Fibroblast of skin of right biceps (primary cell): ENCODE measurements at places on chromosomes 5 and 9.

DNA sequence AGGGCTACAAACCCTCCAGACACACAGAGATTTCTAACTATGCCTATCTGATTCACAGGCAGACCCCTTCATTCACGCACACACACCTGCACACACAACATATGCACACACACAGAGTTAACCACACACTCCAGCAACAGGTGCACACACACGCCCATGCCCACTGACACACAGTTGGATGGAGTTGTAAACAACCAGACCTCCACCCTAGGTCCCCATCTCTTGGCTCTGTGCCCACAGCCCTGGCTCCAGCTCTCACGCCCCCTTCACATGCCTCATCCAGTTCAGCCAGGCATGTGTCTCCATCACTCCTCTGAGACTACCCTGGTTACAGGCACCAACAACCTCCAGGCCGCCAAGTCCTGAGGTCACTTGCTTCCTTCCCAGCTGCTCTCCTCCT is 61.1 kb downstream of the PSD2 start:
- no peak for DNase-seq

DNA sequence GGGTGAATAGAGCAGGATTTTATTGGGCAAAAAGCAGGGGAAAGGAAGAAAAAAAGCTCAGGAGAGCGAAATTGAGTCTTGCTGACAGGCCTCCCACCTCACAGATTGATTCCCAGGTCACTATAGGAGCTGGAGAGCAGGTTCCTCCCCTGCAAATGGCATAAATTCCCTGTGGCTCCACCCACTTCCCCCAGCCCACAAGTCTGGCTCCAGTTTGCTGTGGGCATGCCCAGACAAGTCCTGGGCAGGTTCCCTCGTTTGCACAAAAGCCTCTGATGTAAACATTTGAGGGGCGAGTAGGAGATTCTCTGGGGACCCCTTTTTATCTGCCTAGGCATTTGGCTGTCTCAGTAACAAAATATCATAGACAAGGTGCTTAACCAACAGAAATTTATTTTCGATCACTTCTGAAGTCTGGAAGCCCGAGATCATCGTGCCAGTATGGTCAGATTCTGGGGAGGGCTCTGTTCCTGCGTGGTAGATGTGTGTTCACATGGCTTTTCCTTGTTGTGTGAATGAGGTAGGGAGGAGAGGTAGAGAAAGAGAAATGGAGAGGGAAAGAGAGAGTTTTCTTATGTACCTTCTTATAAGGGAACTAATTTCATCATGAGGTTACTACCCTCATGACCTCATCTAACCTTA is 614.5 kb downstream of the MAT2B start:
- DNase-seq, result peak; percentile 29

DNA sequence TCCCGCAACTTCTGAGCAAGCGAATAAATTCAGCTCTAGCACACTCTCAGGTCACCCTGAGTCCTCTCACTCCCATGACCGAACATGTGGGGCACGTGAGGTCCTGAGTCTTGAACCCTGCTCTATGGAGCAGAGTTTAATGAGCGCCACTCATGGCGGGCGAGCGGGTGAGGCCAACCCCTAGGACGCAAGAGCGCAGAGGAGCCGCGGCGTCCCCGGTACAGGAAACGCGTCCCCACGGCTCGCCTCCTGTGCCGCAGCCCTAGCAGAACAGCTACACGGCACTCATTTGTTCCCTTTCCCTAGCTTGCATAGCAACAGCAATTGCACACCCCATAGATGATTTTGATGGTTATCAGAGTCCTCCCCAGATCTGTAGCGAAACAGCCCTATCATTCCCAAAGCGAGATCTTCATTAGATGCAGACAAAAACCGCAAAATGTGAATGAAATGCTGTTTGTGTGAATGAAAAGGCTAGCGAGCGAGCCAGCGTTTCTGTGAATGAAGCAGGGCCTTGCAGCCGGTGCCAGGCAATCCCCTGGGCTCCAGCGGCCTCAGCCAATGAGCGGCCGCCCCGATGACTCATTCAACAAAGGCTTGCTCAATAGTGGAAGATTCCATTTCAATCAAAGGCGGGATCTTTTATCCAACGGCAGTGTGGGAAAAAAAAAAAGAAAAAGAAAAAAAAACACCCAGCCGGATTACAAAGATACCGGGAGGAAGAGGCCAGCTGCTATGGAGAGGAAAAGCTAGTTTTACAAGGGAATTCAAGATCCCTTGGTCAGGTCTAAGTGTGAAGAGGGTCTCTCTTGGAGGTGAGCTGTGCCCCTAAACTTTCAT is 1.5 kb upstream of the SHC3 start:
- peak; percentile 98 for DNase-seq

- no peak for DNase-seq
These were observed 70.5 kb downstream of the IRX2 start for GRCh38 chr5:2680979-2681378.

GRCh38 chr9:15304632-15305031 is 2.4 kb downstream of the TTC39B start:
- DNase-seq, result no peak

- DNase-seq, result peak; percentile 70
These were observed 613.0 kb upstream of the WWC1 start for GRCh38 chr5:167678481-167678880.

DNA sequence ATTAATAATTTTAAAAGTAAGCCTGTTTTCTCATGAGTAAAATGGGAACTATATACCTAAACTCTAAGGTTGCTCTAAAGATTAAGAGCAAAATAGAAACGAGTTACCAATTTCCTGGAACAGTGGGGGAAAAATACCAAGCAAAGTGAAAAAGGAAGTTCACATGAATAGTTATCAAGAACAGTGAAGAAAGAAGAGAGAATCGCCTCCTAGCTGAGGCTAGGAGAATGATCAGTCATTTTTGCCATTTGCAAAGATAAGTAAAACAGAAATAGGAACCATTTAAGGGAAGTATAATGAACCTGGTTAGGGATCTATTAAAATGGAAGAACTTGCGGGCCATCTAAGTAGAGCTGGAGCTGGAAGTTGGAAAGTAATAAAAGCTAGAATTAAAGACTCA is 50.7 kb downstream of the P4HA2 start:
- DNase-seq, result peak; percentile 7

DNA sequence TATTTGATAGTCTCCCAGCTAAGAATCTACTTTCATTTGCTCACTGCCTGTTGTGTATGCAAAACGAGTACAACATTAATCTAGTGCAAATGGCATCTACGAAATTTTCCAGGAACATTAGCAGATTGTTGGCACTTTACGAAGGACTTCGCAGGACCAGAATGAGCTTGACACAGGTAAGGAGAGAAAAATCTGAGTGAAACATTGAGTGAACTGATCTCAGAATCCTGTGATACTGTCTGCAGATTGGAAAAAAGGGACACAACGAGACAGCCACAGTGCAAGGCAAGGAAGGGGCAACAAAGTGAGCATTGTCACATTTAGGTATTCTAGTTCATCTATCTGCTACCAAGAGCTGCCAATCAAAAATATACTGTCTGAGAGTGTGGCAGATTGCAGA is 350.5 kb downstream of the ZNF608 start:
- no peak for DNase-seq

DNA sequence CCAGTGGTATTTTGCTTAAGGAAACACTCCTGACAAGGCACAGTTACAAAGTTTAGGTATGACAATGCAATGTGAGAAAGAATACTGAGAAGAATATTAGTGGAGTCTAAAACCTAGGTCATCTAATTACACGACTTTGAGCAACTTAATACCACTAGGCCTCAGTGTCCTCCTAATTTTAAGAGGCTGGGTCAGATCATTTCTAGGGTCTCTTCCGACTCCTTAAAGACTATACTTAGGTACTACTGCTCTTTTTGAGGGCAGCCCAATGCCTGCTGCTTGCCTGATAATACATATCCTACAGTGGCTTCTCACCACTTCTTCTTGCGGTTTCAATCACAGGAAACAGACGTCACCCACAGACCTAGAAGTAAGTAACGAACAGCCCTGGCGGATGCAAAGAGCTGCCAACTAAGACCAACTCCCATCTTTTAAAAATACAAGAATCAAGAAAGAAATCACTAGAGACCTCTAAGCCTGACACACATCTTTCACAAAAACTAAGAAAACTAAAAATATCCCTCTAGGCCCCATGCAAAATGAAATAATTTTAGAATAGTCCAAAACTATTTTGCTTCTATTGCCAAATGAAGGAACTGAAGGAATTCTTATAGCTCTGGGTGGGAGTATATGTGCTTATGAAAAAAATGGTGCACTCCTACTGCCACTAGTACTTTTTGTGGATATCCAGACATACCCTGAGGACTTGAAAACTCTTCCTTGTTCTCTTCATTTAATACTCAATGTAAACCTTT is 13.1 kb downstream of the DIAPH1 start:
- peak; percentile 49 for DNase-seq

GRCh38 chr9:3585606-3586005 is 59.8 kb upstream of the RFX3 start:
- no peak for DNase-seq

- DNase-seq, result peak; percentile 33
These were observed 501.7 kb downstream of the ARHGEF28 start for GRCh38 chr5:74127381-74128320.
